Naive thymus-derived CD4-positive, alpha-beta T cell (primary cell): ENCODE measurements at places on chromosomes 7 and 10. TPM values are rescaled to one million over a fixed set of nuclear protein-coding genes. Genes with fewer than 3 reads are reported as not detected.

The OPALIN gene
- not detected for total RNA-seq

The GBX1 gene
- total RNA-seq, result not detected in 2 replicates

The NRAP gene
- not detected for total RNA-seq

The CRHR2 gene
- not detected in 2 replicates for total RNA-seq

The IFIT1 gene
- 6.5 TPM for total RNA-seq

DNA sequence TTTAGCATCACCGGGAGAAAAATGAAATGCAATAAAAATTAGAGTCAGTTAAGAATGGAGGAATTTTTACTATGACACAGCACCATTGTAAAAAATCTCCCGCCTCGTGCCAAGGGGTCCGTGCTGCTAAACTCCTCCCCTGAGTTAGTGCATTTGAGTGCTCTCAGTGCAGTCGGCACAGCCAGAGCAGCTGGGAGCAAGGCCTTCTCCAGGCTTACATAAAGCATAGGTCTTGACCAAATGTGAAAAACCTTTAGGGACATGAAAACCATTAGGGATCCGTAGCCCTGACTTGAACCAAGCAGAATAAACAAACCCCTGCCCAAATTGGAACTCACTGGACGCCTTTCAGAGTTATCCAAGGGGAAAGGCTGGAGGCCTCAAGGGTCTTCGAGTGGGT lies 152.6 kb downstream of the PLCE1 start:
- DNase-seq, result no peak

GRCh38 chr7:7223250-7223649 lies 40.9 kb downstream of the C1GALT1 start:
- no peak for DNase-seq

DNA sequence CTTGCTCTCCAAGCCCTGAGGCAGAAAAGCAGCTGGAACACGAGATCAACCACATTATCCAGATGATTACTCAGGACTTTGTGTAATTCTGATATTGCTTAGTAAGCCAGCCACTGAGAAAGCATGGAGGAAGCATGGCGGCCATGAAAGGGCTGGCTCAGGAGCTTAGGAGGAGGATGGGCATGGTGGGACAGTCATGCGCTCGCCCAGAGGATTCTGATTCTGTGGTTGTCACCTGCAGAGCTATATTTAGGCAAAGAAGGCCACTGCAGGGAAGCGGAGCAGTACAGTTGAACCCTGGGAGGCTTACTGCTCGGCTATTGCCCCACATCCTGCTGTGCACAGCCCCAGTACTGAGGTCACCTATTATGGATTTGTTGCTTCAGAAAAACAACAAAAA lies 128.8 kb upstream of the DNAJB12 start:
- DNase-seq, result no peak

GRCh38 chr10:2067015-2067414 lies 329.7 kb upstream of the ADARB2 start:
- no peak for DNase-seq

DNA sequence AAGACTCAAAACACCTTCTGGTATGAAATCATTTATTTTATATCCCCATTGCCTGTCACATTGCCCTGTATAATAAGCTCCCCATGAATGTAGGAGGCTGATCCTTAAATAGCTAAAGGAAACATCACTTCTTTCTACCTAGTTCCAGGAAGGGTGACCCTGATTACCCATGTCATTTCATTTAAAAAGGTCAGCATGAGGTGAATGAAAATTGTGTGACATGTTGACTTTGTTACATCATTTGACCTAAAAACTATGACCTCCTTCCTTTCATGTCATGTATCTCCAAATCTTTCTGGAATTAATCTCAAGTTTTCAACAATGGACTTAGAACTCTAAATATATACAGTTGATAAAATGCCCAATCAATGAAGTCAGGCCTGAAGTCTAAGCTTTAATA lies 161.5 kb downstream of the AHR start:
- DNase-seq, result no peak

- no peak for DNase-seq
Measured at GRCh38 chr10:68700197-68700596, 20.8 kb upstream of the CCAR1 start.

GRCh38 chr7:120272701-120273475 lies at the start of gene KCND2:
Gene KCND2, plus strand, starts transcription at chr7:120273175.
- no peak for DNase-seq
